ENCODE measurements at places on chromosomes 1 and 21.

GRCh38 chr1:167387251-167387910 lies 130.9 kb downstream of the CD247 start:
- no peak for DNase-seq

- DNase-seq: no peak
Observed at GRCh38 chr1:106344494-106344893, 712.0 kb upstream of the PRMT6 start.

- no peak for DNase-seq
Observed at GRCh38 chr1:42784547-42784945, 245 bp upstream of the TMEM269 start.

DNA sequence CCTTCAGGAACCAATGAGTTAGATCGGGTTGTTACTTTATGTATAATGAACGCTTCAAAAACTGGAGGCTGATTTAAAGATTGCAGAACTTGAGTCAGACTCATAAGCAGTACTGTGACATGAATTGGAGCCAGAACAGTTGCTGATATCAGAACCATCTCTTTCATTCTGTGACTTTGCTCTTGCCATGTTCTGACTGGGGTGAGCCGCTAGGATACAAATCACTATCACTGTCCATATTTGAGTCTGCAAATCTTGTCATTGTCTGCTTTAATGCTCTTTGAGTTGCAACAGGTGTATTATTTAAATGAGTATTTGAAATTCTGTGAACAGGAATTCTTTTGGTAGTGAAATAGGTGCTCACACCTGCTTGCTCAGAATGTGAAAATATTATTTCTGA lies 52.5 kb downstream of the LRIG2 start:
- no peak for DNase-seq

DNA sequence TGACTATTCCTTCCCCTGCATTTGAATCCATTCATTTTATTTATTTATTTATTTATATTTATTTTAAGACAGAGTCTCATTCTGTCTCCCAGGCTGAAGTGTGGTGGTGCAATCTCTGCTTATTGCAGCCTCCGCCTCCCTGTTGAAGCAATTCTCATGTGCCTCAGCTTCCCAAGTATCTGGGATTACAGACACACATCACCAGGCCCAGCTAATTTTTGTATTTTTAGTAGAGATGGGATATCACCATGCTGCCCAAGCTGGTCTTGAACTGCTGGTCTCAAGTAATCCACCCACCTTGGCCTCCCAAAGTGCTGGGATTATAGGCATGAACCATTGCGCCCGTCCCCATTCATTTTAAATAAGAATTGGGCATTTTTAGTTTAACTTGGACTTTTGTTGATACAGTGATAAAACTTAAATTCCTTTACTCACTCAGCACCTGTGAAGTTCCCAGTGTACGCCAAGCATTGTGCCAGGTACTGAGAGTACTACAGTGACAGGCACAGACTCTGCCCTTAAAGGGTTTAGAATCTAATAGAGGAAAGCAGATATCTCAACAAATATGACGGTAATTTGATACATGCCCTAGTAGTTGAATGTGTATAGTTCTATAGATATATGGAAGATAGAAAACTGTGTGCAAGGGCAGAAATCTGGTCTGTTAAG lies 90.5 kb downstream of the PTPRC start:
- DNase-seq: no peak

GRCh38 chr1:151907363-151908139 lies 1.8 kb downstream of the THEM4 start:
- DNase-seq: no peak

GRCh38 chr21:17903029-17903806 lies 84.1 kb upstream of the C21orf91 start:
- DNase-seq: peak; percentile 38

DNA sequence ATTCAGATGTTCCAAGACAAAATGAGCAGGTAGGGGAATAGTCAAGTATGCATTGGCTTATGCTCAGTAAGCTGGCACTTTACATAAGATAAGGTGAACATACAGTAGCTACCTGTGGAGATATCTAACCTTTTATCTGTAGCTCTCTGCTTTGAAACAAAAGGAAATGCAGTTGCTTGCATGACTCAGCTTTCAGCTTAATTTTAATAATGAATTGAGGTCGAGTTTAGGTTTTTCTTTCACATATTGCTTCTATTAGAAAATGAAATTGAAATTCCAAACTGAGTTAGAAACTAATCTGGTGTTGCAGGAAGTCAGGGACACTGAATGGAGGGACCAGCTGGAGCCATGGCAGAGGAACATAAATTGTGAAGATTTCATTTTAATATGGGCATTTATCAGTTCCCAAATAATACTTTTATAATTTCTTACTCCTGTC lies 8.3 kb downstream of the FRRS1 start:
- peak; percentile 46 for DNase-seq

DNA sequence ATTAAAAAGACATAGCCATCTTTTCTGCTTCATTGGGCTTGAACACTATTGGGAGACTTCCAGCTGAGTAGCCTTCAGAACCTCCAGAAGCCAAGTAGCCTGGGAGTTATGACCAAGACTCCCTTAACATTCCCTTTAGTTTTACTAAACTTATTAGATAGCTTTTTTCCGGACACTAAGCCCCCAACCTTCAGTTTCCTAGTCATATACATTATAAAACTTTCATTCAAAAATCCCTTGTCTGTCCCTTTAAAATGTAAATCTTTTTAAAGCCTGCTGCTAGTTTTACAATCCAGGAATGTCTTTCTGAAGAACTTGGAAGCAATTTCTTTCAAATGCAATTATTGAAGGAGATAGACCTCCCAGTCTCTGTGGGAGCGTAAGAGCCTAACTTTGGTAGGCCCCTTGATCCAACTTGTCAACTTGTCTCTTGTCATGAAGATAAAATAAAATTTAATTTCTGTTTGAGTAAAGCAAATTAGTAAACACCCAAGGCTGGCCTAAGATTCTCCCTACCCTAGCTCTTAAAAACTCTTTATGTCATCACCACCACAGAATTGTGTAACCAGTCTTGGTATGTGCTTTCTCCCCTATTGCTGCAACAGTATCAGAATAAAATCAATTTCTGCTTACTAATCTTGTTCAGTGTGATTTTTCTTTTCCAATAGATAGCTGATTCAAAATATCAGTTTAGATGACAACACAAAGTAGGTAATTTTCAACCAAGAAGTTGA lies 796.2 kb downstream of the PLA2G4A start:
- DNase-seq: no peak

GRCh38 chr21:36059823-36060158 lies 535 bp downstream of the SETD4 start:
- no peak for DNase-seq

DNA sequence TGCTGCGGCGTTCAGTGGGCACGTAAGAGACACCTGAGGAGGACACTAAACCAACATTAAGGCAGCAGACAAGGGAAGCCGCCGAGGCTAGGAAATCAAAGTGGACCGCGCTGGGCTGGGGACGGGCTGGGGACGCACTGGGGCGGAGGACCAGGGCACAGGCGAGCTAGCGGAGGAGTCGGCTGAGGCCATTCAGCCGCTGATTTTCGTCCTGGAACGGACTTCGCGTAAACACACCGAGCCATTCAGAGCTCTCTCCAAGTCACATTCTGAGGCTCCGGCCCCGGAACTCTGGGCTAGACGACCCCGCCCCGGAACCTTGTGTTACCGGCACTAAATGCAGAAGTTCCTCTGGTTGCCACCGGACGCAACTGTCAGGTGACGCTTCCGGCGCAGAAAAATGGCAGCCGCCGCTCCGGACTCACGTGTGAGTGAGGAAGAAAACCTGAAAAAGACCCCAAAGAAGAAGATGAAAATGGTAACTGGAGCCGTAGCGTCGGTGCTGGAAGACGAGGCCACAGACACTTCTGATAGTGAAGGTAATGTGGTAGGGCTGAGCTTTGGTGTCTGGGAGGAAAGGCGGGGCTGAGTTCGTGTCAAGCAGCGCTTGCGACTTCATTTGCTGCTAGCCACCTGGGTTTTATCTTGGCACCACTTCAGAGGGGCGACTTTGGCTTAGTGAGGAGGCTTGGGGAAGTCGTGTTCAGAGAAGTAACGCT lies at the start of gene RRP15:
Gene RRP15, plus strand, starts transcription at position 377 of the 719 bp plus-strand sequence. Its CDS starts 24 bp downstream, at position 401.
- DNase-seq: peak; percentile 95

- DNase-seq: no peak
Observed at GRCh38 chr1:52186449-52186848, 44.6 kb downstream of the ZFYVE9 start.

GRCh38 chr1:168081373-168082007 lies 55.2 kb downstream of the GPR161 start:
- DNase-seq: peak; percentile 93

GRCh38 chr21:30480145-30480544 lies at the start of gene KRTAP19-1:
TSS of gene KRTAP19-1 (minus strand) at chr21:30480367. CDS start at chr21:30480317, 50 bp downstream.
- no peak for DNase-seq

DNA sequence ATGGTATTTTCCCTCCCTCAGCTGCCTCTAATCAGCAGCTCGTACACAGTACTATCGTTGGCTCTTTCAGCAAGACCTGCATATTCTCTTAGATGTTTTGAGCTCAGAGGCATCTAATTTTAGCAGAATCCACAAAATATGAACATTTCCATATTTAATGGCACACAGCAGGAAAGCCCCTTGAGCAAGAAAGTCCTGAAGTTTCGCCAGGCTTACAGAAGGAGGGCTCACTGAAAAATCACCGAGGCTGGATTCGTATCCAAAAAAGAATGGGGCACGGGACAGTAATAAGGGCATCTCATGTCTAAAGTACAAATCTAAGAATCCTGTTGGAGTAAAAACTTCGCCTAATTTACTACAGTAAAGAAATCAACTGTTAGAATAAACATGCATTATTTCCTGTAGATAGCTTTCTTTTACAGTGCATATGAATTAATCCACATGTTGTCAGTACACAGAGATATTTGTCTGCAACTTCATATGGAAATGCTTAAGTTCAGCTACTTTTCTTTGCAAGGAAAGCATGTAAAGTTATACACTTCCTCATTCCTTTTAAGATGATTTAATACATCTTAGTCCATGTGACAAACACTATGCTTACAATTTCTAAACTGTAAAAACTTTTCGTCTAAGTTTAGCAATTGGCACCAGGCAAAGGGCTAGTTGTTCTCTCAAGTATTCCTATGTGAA lies 1205.3 kb upstream of the ADGRL4 start:
- peak; percentile 21 for DNase-seq

- DNase-seq: peak; percentile 70
Observed at GRCh38 chr1:30919025-30919881, 10.7 kb upstream of the SDC3 start.

DNA sequence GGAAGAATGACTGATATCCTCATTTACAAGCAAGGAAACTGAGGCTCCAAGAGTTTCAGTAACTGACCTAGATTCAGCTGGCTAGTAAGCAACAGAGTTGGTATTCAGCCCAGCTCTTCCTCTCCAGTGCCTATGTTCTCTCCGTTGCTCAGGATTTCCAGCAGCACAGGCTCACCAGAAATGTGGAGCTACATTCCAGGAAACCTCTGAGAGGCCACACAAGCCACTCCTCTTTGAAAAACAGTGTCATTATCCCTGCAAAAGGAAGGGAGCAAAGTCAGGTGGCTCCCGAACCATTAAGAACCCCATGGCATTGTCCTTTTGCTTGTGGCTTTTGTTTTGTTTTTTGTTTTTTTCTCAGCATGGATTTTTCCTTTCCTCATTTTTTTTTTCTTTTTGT lies 40.6 kb upstream of the DUSP10 start:
- DNase-seq: no peak

DNA sequence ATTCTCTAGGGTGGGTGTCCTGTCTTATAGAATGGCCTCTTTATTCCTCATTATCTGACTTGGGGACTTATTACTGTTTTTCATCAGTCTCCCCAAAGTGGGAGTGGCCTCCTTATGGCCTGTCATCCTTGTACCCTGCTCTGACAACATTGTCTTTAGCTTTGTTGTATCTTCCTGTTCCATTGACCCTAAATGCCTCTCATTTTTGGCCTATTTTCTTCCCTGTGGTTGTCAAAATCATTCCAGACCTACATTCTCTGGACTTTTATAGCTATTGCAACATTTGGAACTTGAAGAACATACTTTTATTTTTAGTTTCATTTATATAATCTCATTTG lies 9.7 kb downstream of the SFT2D2 start:
- DNase-seq: no peak

DNA sequence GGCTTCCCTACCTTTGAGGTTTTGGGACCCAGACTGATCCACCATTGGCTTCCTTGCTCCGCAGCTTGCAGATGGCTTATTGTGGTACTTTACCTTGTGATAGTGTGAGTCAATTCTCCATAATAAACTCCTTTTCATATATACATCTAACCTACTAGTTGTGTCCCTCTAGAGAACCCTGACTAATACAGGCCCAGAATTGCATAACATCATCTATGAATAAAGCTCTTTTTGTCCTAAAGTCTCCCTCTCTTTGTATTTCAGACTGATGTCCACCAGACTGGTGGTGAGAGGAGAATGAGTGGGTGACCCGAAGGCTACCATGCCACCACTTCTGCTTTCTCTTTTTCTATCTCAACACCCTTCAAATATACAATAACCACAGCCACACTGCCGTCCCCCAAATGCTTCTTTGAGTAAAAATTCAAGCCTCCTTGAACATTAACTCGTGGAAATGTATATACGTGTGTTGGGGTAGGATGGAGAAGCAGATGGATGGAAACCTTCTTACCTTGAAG lies 265.7 kb downstream of the PTBP2 start:
- DNase-seq: no peak

GRCh38 chr1:22761821-22762220 lies 51.2 kb downstream of the EPHB2 start:
- DNase-seq: no peak

DNA sequence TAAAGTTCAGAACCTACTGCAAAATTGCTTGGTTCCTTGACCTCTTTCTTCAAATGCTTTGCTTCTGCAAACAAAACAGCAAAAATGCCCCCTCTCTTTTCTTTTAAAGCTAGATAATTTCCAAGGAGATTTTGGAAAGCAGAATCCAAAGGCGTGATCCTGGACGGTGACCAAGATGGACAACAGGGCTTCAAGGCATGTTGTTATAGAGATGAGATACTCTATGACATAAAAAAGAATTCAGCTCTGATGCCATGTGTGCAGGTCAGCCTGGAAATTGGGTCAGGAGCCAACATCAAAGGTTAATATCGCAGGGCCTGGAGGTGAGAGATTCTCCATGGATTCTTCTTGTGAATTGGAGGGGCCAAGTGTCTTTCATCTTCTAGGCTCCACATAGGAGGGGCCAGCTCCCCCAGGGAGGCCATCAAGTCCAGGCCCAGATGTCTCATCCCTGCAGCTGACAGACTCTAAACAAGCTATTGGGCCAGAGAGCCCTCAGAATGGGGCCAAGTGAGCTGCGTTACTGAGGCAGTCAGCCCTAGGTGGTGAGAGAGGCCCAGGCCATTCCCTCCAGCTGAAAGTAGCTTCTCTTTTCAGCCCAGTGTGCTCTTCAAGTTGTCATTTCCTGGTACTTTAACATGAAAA lies 45.5 kb downstream of the NMNAT2 start:
- DNase-seq: no peak

- peak; percentile 80 for DNase-seq
Observed at GRCh38 chr1:202283991-202284390, 57.7 kb downstream of the UBE2T start.

GRCh38 chr21:42149656-42150473 lies 69.1 kb upstream of the ABCG1 start:
- no peak for DNase-seq

DNA sequence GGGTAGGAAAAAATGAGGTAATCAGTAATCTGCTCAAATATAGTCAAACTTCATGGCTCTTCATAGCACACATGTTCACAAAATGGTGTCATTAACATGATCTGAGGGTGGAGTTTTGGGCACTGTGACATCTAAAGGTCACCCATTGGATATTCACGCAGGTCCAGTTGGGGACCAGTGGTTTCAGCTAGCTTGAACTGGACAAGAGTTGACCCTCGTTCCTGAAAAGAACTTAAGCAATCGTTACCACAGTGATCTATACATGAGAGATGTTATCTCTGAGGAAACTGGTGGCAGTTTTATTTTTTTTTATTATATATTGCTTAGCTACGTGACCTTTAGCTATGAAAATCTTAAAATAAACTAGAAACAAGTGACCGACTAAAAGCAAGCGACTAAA lies 3.0 kb upstream of the OR2C3 start:
- no peak for DNase-seq
